ENCODE measurements at places on chromosomes 12 and 14.

DNA sequence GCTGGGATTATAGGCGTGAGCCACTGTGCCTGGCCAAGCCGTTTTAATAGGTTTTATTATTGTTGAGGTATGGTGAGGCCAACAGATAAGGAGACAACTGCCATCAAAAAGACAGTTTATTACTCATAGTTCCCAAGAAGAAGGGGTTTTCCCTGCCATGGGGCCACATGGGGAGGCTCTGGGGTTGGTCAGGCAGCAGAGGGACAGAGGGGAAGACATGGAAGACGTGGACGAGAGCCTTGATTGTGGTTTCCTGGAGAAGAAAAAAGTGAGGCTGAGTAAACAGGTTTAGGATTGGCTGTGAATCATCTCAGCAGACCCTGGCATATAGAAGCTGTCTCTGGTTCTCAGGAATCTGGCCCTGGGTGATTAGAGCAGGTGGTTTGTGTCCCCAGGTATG lies 69.9 kb downstream of the FOXN4 start:
- DNase-seq: no peak

GRCh38 chr14:33799705-33800570 lies 150.9 kb downstream of the EGLN3 start:
- no peak for DNase-seq

- DNase-seq: no peak
Measured at GRCh38 chr12:112160611-112161010, 35.3 kb downstream of the TRAFD1 start.

- DNase-seq: no peak
Measured at GRCh38 chr14:79580906-79581305, 630.4 kb downstream of the DIO2 start.

DNA sequence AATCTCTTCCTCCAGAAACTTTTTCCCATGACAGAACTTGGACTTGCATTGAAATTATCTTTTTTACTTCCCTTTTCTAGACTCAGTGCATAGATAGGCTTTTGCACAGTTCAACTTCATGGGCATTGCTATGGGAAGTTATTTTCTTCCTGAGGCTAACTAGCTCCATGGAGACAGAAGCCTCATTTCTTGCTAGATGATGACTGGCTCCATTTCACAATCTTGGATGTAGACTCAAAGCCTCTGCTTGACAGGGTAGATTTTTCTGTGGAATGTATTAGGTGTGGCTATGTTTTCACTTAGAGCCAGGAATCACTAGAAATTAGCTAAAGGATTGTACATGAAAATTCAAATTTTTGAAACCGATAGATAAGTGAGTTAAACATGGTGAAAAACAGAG lies 884.1 kb upstream of the MGAT4C start:
- no peak for DNase-seq

DNA sequence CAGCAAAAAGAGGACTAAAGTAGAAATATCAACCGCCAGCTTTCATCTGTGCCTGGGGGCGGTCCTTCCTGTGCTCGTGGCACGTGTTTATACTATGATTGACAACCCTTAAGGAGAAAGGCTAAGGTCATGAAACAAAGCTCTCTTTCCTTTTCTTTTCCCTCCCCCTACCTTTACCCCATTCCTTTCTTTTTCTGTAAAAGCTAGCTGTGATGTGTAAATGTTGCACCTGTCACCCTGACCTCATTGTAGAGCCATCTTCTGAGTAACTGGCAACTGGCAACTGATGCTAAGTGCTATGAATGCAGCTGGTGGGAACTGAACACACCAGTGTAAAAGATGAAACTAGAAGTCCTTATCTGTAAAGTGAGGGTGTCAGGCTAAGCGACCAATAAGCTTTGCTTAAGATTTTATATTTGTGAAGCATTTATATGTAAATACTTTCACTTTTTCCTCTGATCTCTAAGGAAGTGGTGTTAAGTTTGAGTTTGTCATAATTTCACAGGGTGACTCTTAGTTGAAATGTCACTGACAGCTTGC lies 102.8 kb upstream of the BCAT1 start:
- DNase-seq: peak; percentile 8

DNA sequence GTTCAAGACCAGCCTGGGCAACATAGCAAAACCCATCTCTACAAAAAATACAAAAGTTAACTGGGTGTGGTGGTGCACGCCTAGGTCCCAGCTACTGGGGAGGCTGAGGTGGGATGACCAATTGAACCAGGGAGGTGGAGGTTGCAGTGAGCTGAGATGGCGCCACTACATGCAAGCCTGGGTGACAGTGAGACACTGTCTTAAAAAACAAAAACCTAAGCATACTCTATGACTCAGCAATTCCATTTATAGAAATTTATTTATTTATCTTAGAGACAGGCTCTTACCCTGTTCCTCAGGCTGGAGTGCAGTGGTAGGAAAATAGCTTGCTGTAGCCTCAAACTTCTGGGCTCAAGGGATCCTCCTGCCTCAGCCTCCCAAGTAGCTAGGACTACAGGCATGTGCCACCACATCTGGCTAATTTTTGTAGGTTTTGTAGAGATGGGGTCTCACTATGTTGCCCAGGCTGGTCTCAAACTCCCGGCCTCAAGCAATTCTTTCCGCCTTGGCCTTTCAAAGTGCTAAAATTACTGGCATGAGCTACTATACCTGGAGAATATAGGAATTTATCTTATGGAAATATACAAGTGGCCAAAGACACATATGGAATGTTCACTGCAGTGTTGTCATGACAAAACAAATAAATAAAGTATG lies 43.3 kb downstream of the NCKAP5L start:
- no peak for DNase-seq

DNA sequence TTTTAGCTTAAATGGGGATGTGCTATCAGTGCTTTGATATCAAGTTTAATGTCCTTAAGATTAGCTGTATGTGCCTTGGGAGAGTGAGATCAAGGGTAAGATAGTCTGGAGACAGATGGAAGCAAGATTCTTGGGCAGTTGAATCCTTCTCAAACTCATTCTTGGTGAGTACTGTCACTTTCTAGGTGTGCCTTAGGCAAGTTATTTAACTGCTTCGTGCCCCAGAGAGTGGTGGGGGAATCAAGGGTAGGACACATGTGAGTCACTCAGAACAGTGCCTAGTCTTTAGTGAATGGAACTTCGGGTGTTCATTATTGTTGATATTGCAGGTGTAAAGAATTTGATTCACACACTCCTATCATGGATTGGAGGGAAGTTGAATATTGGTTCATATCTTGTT lies 803.7 kb downstream of the DIO2 start:
- no peak for DNase-seq

DNA sequence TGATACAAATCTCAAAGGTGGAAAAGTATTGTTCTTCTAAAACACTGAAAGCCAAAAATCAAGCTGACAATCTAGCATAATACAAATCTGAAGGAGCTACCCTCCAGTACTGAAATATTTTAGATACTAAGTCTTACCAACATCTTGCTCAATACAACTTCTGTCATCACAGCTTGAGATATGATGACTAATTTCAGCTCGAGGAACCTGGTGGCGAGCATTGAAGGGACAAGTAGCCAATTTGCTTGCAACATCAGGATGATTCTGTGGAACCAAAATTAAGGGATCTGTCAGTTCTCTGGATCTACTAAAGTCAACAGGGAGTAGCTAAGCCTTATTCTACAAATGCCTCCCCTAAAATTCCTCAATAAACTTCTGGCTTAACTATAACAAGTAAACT lies 10.4 kb downstream of the GTSF1 start:
- DNase-seq: no peak

- no peak for DNase-seq
Measured at GRCh38 chr12:118467641-118468305, 91.4 kb downstream of the SUDS3 start.

DNA sequence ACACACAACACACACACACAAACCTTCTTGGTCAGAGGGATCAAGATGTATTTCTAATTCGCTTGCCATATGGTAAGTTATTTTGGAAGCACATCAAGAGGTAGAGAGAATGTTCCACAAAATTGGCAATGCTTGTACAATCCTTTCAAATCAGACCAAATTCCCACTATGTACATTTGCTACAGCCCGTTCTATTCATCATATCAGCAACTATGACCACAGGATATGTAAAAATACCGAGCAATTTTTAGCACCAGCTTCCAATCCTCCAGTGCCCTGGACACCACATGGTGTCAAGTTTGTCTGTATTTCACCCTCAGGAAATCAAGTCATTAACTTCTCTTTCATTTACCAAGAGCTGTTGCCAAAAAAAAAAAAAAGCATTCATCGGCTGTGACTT lies 21.2 kb downstream of the TBX5 start:
- no peak for DNase-seq

DNA sequence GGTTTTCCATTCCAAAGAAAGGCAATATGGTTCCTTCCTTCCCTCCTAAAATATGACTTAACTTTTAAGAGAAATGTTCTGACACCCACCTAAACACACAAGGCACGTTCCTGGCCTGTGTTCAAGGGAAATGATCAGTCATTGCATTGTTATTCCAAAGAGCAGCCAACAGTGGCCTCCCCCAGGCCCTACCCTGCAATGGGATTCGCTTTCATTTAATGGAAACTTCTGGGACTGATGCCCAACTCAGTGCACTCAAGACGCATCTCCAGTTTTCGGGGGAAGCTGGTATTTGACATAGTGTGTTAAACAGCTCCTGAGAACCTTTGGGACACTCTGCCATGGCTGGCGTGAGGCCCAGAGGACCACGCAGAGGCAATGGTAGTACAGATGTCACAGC lies 65.9 kb downstream of the DDX51 start:
- DNase-seq: no peak

DNA sequence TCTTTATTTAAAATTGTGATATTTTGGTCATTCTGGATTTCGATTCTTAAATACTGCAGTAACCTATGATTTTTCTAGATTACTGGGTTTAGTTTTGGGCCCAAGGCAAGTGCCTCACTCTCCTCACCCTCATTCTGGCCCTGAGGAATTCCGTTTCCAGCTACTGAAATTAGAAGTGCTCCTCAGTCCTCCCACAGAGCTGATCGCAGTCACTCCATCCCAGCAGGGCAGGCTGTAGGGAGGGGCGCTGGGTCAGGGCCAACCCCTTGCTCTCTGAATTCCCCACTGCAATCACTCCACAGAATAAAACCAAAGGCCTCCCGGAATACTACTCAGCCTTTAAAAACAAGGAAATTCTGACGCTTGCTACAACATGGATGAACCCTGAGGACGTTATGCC lies 66.5 kb upstream of the DIO3 start:
- DNase-seq: no peak

- DNase-seq: no peak
Measured at GRCh38 chr12:117441751-117442150, 80.3 kb upstream of the NOS1 start.

DNA sequence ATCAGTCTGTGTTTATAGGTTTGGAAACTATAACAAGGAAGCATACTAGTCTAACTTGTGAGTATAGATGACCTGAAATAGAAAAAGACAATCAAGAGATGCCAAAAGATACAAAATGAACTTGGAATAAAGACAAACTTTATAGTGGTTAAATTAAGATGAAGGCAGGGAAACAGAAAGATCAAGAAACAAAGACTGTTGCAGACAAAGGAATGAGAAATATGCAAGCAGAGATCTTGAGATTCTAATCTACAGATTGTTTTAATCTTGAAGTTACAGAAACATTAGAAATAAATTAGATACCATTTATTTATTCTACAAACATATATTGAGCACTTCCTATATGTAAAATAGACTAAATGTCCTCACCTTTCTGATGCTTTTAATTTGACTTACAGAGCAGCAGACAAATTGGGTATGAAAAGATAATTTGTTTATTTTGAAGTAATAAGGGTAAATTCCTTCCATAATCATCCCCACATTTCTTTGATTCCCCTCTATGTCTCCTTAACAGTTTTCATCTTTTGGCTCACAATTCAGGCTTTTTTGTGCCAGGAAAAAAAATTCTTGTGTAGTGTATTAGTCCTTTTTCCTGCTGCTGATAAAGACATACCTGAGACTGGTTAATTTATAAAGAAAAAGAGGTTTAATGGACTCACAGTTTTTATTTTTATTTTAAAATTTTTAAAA lies 134.4 kb downstream of the KITLG start:
- no peak for DNase-seq

DNA sequence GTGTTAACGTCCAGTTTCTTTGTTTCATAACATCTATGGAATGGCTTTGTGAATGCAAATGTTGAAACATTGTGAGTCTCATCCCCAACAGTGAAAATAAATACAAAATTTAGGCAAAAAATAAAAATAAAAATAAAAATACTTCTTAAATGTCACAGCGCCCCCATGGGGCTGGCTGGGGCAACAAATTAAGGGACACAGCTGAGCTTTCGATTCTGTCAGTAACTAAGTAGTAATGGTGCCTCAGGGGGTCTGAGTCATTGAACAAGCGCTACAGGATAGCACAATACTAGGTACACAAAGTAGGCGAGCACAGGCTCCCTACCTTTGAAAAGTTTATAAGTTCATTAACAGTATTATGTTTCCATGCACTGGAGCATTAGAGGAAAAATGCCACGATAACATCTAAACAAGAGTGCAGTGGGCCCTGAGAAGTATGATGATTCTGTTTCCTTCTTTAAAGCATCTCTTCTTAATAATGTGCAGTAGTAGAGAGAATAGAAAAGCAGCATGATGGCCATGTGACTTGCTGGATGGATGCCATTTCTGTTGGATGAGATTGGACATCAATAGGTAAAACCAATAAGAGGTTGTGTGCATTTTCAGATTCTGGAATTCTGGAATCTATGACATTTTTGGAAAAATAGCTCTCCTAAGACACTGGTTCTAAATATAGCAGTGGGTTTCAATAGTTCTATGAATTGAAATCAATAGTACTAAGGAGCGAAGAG lies 667.2 kb downstream of the DIO2 start:
- DNase-seq: no peak

DNA sequence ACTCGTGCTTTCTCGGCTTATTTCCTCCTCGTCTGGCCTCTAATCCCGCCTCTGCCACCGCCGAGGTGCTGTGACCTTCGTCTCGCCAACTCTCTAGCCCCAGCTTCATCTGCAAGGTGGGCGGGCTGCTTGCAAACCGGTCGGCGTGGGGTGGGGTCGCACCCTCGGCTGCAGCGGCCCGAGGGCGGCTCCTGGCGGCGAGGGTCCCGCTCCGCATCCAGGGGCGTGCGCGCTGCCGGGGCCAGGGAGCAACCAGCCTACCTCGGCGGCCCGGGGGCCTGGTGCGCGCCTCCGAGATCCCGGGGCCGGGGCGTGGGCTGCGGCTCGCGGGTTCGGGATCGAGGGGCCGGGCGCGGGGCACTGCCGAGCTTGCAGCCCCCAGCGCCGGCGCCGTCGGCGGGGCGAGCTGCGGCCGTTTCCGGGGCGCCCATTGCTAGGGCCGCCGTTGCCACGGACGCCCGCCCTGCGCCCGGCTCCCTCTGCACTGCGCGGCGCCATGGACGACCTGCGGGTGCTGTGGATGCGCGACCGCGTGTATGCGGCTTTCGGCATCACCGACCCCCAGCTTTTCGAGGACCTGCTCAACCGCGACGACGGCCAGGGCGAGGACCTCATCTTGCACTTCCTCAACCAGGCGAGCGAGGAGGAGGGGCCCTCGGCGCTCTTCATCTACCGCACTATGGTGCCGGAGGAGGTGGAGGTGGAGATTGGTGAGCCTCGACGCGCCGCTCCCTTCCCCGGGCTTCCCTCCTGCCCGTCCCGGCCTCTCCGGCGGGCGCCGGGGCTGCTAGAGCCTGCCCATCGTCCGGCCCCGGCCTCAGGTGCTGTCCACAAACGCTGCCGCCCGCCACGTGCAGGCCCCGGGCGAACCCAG lies at the start of gene DNAH10:
TSS of gene DNAH10 (plus strand) at position 461 of the 874 bp plus-strand sequence. CDS start at position 497, 36 bp downstream.
- no peak for DNase-seq

GRCh38 chr12:51131745-51132521 lies 41.0 kb downstream of the TFCP2 start:
- DNase-seq: no peak

- DNase-seq: no peak
Measured at GRCh38 chr12:46669720-46670119, 156.1 kb downstream of the SLC38A4 start.

All from stimulated activated CD8-positive, alpha-beta memory T cell treated with anti-CD3 and anti-CD28 coated beads, Interleukin-4, amount 100 ng/mL, for 1 hour (primary cell).